ENCODE measurements at places on chromosomes 7 and 10.

- H3K4me1 ChIP-seq = peaks cover 3% of the 10 kb centered on the region
- no peak overlapping the region for H3K4me3 ChIP-seq
- no peaks in the 10 kb centered on the region for H3K36me3 ChIP-seq
- no peaks in the 10 kb centered on the region for H3K27me3 ChIP-seq
- H3K27ac ChIP-seq = no peak overlapping the region
Measured at GRCh38 chr10:120656107-120656506, 195.1 kb upstream of the WDR11 start.

- no peaks in the 10 kb centered on the region for H3K36me3 ChIP-seq
- no peak overlapping the region for H3K4me3 ChIP-seq
- H3K27ac ChIP-seq = peak overlapping the region; percentile 83
- no peaks in the 10 kb centered on the region for H3K27me3 ChIP-seq
- DNase-seq = no peak
Measured at GRCh38 chr7:50530766-50531165, 34.4 kb downstream of the DDC start.

DNA sequence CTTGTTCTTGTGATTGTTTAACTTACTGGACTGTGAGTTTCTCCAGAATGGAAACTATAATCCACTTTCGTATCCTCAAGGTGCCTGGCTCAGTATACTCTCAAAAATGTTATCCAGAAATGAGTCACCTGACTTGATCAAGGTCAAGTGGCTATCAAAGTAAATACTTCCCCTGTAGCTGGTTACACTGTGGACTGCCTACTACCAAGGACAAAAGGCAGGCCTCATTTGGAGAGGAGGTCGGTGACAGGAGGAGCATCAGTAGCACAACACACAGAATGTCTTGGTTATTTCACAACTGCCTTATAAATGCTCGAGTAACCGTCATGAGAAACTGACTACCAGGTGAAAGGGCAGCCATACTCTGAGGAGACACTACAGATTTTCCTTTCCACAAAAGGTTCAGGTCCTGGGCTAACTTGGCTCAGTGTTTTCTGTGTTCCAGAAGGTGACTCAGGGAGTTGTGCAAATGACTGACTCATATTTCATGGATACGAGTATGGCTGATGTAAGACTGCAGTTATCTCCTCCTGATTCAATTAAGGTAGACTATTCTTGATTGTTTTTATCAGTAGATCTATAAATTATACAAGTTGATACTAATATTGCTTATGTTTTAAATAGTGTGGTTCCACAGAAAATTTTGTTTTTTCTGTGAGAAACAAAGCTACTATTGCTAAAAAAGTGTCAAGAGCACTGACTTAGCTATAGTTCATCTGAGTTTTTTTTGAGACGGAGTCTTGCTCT, 4.2 kb upstream of the CCNY start:
- H3K36me3 ChIP-seq = peaks cover 27% of the 10 kb centered on the region
- no peak overlapping the region for H3K4me3 ChIP-seq
- H3K27me3 ChIP-seq = no peaks in the 10 kb centered on the region
- peak overlapping the region; percentile 76 for H3K27ac ChIP-seq
- peaks cover 22% of the 10 kb centered on the region for H3K4me1 ChIP-seq

DNA sequence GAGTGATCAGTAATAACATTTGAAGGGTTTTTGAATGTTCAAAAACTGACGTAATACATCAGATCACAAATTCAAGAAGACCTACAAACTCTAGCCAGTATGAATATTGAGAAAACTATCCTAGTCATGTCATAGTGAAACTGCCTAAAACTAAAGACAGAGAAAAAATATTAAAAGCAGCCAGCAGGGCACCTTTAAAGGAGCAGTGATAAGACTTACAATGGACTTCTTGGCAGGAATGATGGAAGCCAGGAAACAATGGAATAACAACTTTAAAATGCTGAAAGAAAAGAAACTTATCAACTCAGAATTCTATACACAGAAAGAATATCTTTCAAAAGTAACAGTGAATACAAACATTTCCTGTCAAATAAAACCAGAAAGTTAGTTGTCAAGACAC, 78.3 kb upstream of the CTBP2 start:
- H3K27me3 ChIP-seq = no peaks in the 10 kb centered on the region
- H3K4me3 ChIP-seq = no peak overlapping the region
- DNase-seq = no peak
- H3K27ac ChIP-seq = no peak overlapping the region

Data from RWPE2 (cell line).